IMR-90 (cell line): ENCODE measurements at places on chromosomes 5 and 9. TPM values are rescaled to one million over a fixed set of nuclear protein-coding genes. Genes with fewer than 3 reads are reported as not detected.
A peak's percentile ranks its signal among the peaks of the same experiment; 100 is the strongest.

- peak; percentile 1 for DNase-seq
- no peaks in the 10 kb centered on the region for H3K4me1 ChIP-seq
- H3K27me3 ChIP-seq, result no peaks in the 10 kb centered on the region
Observed at GRCh38 chr5:121090822-121091221, 626.7 kb downstream of the PRR16 start.

DNA sequence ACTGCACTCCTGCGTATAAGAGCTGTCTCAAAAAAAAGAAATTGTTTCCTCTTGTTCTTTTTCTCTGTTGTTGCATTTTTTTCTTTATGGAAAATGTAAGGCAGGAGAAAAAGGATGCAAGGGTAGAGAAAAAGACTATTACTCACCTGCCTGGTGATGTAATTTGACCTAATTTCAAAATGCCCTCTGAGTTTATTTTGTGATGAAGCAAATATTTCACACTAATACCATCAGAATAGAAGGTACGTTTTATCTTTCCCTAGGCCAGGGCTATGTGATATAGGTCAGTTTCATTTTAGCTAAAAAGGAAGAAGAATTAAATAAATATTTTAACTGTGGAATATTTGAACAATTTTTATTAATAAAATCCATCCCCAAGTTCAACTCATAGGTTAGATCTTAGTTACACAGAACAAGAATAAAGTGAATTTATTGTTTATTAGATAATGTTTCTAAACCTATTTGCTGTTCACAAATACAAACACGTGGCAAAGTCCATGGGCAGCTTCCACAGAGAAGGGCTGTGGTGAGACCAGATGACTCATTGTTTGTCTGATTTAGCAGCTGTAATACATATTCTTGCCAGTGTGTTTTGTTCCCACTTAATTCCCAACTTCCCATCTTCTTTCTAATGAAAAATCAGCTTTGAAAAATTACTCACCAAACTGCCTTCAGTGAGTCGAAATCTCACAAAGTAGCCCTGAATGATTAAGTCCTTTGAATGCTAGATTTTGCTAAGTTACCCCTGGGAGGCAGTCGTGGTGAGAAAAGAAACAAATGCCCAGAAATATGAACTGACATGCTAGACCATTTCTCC is 52.8 kb upstream of the CCDC112 start:
- no peak overlapping the region for H3K27ac ChIP-seq
- peaks cover 5% of the 10 kb centered on the region for H3K4me1 ChIP-seq
- no peaks in the 10 kb centered on the region for H3K27me3 ChIP-seq
- no peak overlapping the region for H3K4me3 ChIP-seq

GRCh38 chr5:154405078-154405792 is 40.6 kb upstream of the SAP30L start:
- peak overlapping the region; percentile 23; the same call in 1 of the 2 replicates for H3K4me3 ChIP-seq
- no peaks in the 10 kb centered on the region for H3K27me3 ChIP-seq
- H3K27ac ChIP-seq, result peak overlapping the region; percentile 28; the same call in 1 of the 2 replicates
- peaks cover 3% of the 10 kb centered on the region; the same call in 1 of the 2 replicates for H3K4me1 ChIP-seq

DNA sequence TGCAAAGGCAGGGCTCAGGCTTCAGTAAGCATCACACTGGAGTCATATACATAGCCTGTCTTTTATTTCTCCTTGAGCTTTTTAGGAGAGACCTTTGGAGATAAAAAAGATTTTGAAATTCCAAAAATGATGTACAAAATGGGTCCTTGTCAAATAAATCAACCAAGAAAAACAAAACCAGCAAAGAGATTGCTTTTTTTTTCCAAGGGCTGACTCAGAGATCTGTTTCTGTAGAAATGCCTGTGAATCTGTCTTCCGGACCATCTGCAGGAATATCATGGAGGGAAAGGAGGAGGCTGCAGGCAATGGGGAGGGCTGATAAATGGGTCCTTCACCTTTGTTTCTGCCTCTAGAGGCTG is 77.4 kb downstream of the SLIT3 start:
- H3K4me3 ChIP-seq, result no peak overlapping the region
- H3K27ac ChIP-seq, result no peak overlapping the region
- H3K4me1 ChIP-seq, result no peaks in the 10 kb centered on the region
- no peak for DNase-seq

DNA sequence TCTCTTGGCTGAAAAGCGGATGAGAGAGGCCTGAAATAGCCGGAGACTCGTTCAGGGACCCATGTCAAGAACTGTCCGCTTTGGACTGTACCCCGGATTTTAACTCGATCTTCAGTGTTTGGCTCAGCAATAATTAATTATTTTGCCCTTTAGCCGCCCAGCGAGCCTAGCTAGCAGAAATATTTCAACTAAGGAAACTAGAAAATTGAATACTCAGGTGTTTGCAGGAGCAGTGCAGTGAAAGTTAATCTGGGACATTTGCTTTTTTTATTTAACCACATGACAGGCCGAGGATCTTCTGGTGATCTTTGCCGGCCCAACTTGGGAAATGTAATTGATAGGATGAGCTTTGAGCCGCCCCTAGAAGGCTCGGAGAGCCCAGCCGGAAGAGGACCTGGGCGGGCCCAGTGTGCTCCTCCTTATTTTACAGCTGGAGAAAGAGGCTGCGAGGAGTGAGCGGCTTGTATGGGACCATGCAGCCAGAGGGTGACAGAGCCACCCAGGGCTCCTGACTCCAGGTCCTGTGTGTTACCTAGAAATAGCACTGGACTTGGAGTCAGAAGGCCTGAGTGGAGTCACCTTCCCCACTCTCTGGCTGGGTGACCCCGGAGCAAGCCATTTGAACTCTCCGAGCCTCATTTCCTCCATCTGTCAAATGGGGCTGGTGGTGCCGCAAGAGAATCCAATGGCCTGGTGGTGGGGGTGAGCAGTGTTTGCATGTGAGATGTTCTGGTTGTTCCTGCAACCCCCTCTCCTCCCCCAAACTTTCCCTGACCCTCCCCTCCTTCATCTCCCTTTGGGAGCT is 2.4 kb downstream of the PPARGC1B start:
- no peak overlapping the region; the same call in 1 of the 2 replicates for H3K4me3 ChIP-seq
- H3K27ac ChIP-seq, result no peak overlapping the region
- H3K27me3 ChIP-seq, result peaks cover 55% of the 10 kb centered on the region
- no peaks in the 10 kb centered on the region for H3K36me3 ChIP-seq
- H3K4me1 ChIP-seq, result no peaks in the 10 kb centered on the region
- no peak for DNase-seq

GRCh38 chr5:445591-445990 is 2.6 kb downstream of the EXOC3 start:
- H3K36me3 ChIP-seq, result peaks cover 34% of the 10 kb centered on the region
- peaks cover 12% of the 10 kb centered on the region for H3K4me1 ChIP-seq
- H3K4me3 ChIP-seq, result no peak overlapping the region
- no peaks in the 10 kb centered on the region for H3K27me3 ChIP-seq
- no peak overlapping the region for H3K27ac ChIP-seq
- no peak for DNase-seq

Gene LECT2
- not detected in 2 replicates for total RNA-seq

Gene SLCO4C1
- not detected in 2 replicates for total RNA-seq

Gene HTR1A
- not detected in 2 replicates for total RNA-seq

Gene KIF27
- total RNA-seq, result 1.6 and 2.2 TPM in 2 replicates
